ENCODE measurements at places on chromosomes 2 and 18. TPM values are rescaled to one million over a fixed set of nuclear protein-coding genes. Genes with fewer than 3 reads are reported as not detected.

APOB gene
- polyA plus RNA-seq, result 0.03 TPM

GRCh38 chr2:125839945-125840344, 816.0 kb upstream of the GYPC start:
- DNase-seq, result no peak

- no peak for DNase-seq
These were observed 42.4 kb downstream of the RAB3GAP1 start for GRCh38 chr2:135094508-135094907.

CXCR4 gene
- polyA plus RNA-seq, result 32.8 TPM

ERMN gene
- 0.05 TPM for polyA plus RNA-seq

TACR1 gene
- polyA plus RNA-seq, result 0.40 TPM

DNA sequence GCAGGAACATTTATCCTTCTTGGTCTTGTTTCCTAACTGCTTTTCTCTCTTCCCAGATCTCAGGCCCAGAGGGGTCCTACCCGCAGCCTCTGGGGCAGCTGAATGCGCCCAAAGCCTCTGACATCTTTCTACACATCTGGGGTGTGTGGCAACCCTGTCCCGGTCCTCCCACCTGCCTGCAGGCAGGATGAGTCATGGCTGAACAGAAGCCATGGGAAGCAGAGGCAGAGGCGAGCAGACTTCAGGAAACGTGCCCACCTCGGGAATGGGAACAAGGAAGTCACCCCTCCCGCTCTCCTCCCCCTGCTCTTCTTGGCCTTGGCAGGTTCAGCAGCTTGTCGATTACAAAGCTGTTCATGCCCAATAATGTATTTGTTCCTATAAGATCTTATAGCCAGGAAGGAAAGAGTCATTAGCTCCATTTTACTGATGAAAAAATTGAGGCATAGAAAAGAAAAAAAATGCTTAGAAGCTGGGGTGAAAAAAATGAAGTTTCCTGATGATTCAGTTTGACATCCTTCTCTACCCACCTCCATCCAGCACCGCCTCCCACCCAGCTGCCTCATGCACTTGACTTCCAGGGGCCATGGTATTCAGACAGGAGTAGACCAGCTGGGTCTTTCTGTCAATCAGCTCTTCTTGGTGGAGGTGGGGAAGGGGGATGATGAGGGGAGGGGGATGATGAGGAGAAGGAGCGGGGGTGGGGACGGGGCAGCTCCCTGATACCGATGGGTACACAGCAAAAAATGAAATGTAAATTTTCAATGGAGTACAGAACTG, 10.4 kb upstream of the KCNF1 start:
- no peak for DNase-seq

- no peak for DNase-seq
These were observed 172.1 kb upstream of the PID1 start for GRCh38 chr2:229443141-229443540.

All from forelimb muscle (tissue), 1 donor.